ENCODE measurements at places on chromosomes 7 and 10.

- no peak for DNase-seq
Measured at GRCh38 chr10:73892310-73893030, 18.1 kb upstream of the CAMK2G start.

- DNase-seq, result peak; percentile 76
Measured at GRCh38 chr10:22252801-22253579, 35.2 kb upstream of the EBLN1 start.

DNA sequence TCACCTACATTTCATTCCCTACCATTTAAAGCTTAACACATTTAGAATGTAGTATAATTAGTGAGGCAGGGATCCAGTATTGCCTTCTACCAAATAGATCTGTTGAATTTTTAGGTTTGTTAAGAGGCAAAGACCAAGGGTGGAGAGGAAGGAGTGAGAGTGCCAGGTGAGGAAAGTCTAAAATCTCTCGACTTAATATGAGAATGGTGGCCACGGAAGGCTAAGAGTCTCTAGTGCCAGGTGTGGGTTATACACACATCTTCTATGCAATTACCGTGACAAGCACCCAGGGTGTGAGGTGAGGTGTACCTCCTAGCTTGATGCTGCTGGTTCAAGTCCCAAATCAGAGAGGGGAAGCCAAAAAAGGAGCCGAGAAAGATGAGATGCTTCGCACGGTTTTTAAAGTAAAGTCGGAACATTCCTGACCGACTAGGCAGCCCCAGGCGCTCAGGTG is 439 bp downstream of the IQUB start:
- no peak for DNase-seq

DNA sequence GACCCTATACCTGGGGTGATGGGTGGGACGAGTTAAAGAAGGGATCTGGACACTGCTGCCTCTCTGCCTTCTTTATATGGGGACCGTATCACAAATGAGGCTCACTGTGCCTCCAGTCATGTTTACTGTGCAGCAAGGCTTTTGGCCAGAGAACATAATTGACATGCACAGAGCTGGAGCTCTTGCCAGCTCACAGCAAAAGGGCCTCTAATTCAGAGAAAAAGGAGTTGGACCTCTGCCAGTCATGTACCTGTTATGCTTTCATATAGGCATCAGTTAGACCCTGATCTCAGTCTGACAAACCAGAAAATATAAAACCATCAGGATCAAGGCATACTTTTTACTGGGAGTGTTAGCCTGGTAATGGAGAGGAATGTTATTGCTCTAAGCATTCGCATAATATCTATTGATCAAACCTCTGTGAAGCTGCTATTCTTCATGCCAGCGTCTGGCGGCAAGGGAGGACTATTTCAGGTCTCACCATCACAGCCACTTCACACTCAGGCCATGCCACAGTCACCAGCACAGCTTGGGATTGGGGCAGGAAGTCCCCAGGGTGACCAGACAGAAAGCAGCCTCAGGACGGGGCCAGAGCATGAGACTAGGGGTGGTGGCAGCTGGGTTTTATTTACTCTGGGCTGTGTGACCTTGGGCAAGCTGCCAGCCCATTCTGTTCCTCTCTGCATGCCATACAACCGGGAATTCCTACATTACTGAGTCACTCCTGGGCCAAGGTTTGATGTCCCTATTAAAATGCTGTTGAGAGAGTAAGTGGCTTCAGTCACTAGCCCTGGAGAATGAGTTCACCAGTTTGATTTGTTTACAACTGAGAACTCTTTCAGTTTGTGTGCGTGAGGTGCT is 90.1 kb downstream of the NPSR1 start:
- no peak for DNase-seq

GRCh38 chr10:46523119-46523961 is 33.1 kb downstream of the GPRIN2 start:
- DNase-seq, result no peak

GRCh38 chr7:96416599-96416998 is 94.7 kb upstream of the SLC25A13 start:
- DNase-seq, result no peak
